Activated gamma-delta T cell treated with Interleukin-2 at 50 U/mL for 16 hours (primary cell): ENCODE measurements at places on chromosomes 12 and 14.

- no peak for DNase-seq
These were observed 41.5 kb upstream of the ANKS1B start for GRCh38 chr12:100026241-100026640.

DNA sequence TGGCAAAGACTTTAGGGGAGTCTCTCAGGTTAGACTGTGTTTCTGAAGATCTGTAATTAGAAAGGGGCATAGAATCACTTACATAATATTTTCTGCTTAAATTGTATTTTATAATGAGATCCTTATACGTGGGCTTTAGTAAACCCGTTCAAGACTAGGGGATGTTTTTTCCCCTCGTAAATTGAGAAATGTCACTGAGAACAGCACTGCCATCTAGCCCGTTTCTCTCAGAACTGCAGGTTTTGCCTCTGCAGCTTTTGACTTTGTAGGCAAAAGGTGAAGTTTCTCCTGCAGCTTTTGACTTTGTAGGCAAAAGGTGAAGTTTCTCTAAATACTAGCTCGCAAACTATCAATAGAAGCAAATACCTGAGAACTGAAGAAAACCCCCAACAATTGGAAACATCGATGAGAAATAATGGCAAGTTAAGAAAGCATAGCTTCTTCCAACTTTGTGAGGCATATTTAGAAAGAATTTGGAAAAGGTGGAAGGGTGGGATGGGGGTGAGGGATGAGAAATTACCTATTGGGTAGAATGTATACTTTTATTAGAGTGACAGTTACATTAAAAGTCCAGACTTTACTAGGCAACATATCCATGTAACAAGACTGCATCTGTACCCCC lies 9.9 kb upstream of the ASPG start:
- no peak for DNase-seq

DNA sequence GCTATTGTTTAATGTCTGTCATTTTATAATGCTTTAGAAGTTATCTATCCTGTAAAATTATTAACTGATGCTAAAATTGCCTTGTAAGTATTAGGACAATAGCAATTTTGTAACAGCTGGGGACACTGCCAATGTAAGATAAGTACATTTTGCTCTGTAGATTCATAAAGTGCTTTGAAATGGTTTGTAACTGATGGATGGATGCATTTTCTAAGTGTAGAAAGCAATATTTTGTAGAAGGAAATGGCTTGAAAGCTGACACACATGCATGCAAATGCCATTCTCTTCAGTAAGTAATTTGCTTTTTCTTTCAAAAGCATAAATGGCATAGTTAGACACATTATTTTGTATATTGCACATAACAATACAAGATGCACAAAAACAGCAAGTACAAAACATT lies 129.8 kb downstream of the FOXG1 start:
- DNase-seq: no peak

DNA sequence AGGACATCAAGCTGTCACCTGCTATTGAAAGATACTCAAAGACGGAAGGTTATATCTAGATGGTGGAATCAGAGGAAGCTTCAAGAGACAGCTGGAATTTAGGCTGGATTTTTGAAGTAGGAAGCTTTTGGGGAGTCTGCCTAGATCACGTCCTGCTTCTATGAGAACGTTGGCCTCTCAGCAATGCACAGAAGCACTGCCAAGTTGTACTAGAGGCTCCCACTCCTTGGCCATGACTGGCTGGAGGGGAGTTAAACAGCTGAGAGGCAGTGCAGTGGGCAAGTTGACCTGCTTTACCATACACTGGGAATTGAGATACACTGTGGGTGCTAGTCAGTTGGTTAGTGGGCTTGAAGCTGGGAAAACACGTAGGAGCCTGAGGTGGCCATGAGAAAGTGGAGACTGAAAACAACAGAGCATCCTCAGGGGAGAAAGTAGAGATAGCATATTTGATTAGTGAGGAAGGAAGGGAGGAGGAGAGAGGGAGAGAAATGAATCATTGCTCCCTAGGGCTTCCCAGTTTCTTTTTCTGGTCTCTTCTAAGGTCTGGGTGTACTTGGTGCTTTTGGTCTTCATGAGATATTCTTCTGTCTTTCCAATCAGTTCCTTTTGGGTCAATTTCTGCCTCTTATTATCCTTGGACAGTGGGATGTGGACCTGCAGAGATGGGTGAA lies 110.8 kb downstream of the EMP1 start:
- no peak for DNase-seq

GRCh38 chr12:80040075-80040738 lies 59.1 kb upstream of the OTOGL start:
- no peak for DNase-seq

- DNase-seq: no peak
These were observed at the start of gene BEST3 for GRCh38 chr12:69698769-69699540. Gene BEST3, minus strand, starts transcription at chr12:69699303. Its CDS starts 1,505 bp downstream, at chr12:69697798.

DNA sequence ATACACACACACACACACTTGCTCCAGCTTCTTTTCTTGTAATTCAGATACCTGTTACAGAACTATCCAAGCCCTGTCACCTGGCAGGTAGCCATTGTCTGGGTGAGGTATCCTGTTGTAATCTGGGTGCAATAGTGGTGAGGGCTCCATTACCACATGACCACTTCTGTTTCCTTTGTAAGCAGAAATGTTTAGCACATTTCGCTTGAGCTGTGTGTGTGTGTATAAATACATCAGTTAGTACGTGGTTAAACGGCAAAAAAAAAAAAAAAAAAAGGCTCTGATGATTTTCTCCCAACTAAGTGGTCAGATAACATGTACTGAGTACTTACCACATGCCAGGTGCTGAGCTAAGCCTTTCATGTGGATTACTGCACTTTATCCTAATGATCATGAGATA lies 129.3 kb upstream of the SSTR1 start:
- peak; percentile 62 for DNase-seq

GRCh38 chr14:33948869-33949408 lies 1.9 kb downstream of the EGLN3 start:
- no peak for DNase-seq

- DNase-seq: no peak
These were observed 468.0 kb downstream of the FUT8 start for GRCh38 chr14:65880507-65880906.

GRCh38 chr12:71472441-71472911 lies 32.9 kb downstream of the LGR5 start:
- DNase-seq: no peak
